NCI-H460 (cell line): ENCODE measurements at places on chromosomes 11 and 22. TPM values are rescaled to one million over a fixed set of nuclear protein-coding genes. Genes with fewer than 3 reads are reported as not detected.

Gene CDKN1C
- total RNA-seq = 0.25 and 0.32 TPM in 2 replicates

DNA sequence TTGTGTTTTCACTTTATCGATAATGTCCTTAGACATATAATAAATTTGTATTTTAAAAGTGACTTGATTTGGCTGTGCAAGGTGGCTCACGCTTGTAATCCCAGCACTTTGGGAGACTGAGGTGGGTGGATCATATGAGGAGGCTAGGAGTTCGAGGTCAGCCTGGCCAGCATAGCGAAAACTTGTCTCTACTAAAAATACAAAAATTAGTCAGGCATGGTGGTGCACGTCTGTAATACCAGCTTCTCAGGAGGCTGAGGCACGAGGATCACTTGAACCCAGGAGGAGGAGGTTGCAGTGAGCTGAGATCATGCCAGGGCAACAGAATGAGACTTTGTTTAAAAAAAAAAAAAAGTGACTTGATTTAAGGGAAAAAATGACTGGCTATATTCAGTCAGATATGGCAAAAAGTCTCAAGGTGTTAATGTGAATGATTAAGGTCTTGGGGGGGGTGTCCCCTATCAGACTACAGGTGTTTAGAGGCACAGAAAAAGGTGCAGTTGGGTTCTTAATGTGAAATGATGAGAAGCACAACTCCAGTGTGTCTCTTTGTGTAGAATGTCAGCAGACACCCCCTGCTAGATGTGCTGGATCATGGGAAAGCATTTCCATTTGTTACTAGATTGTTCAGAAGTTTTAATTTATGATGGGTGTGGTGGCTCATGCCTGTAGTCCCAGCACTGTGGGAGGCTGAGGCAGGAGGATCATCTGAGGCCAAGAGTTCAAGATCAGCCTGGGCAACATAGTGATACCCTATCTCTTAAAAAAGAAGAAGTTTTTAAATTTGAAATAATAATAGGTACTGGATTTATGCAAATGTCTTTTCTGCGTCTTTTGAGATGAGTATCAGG lies 17.0 kb downstream of the NEAT1 start:
- DNase-seq = no peak

GRCh38 chr11:30128269-30128932 lies 102.4 kb upstream of the FSHB start:
- peak; percentile 30 for DNase-seq

Gene TESMIN
- total RNA-seq = 3.9 and 5.1 TPM in 2 replicates

Gene DGCR6
- 0.35 and 3.0 TPM in 2 replicates for total RNA-seq

Gene KDM2A
- 15.1 and 18.5 TPM in 2 replicates for total RNA-seq

DNA sequence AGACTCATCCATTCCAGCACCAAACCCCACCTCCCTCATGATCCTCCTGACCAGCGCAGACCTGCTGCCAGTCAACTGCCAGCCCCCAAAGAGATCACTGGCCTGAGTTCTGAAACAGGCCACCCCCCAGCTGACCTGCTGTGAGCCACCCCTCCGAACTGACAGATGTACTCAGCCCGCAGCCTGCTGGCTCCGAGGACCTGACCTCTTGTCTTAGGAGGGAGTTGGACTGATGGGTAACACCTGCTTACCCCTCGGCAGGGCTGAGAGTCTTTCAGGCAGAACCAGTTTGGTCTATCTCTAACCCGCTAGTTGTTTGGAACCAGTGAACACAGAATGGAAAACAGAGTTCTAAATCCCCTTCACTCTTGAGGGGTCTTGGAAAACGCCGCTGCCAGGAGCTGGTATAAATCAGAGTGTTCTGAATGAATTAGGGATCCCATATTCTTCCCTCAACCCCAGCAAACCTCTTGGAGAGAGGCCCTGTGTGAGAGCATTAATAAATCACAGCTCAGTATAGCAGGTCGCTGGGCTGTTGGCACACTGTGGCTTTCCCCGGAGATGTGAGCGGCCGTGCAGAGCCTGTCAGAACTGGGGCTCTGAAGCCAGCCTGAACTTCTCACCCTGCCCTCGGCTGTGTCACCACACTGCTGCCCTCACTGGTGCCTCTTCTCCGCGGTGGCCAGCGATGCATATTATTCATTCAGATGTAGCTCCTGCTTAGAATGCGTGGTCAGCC lies 165.1 kb upstream of the NCAM1 start:
- DNase-seq = no peak

Gene ANGPTL5
- total RNA-seq = not detected in 2 replicates

DNA sequence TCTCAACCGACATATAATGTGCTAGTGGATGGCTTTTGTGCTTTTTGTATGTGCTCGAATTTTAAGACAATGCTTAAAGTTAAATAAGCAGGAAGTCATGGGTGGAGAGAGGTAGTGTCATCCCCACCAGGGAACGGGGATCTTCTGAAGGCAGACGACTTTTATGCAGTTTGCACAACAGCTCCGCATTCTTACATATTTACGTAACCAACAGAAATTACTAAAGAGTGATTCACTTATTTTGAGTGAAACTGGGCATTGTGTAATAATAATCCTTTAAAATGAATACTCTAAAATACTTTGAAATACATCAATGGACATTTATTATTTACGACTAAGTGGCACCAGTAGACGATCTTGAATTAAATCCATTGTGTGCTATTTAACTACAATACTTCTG lies 305.1 kb downstream of the CNTN5 start:
- peak; percentile 75 for DNase-seq

- no peak for DNase-seq
Observed at GRCh38 chr11:89203814-89204213, 26.1 kb downstream of the TYR start.

- DNase-seq = peak; percentile 54
Observed at GRCh38 chr22:46563381-46564083, 26.1 kb upstream of the CELSR1 start.

DNA sequence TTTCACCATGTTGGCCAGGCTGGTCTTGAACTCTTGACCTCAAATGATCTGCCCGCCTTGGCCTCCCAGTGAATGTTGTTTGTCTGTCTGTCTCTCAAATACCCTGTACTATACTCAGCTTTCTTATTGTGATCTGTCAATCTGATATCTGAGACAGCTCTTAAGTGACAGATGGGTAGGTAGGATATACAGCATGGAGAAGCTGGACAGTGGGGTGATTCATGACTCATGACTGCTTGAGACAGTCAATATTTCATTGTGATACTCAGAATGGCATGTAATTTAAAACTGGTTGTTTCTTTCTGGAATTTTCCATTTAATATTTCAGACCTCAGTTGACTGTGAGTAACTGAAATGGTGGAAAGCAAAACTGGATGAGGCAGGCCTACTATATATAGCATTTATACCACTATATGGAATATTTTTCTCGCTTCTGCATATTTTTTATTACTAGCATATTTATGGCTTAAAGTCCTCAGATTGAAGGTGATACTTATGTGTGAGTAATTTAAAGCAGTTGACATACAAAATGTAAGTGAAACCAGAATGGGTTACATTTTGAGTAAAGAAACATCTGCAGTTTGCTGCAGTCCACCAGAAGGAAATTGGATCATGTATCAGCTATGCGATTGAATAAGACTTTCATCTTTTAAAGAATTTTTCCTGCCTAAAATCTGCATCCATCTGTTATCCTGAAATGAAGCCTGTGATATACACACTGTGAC lies 22.3 kb downstream of the ARHGAP42 start:
- DNase-seq = no peak

DNA sequence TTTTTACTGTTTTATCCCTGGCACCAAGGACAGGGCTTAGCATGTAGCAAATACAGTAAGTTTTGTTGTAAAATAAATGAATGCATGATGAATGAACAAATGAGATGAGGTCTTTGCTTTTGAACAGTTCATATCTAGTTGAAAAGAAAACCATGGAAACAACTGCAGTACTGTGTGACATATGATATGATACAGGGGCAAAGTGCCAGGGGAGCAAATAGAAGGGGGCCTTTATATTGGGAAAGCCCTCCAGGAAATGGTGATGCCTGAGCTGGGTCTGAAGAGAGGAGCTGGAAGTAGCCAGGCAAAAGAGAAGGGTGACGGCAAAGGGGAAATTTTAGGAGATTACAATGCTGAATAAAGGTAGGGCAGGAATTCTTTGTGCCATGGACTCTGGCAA lies 63.8 kb upstream of the UCP3 start:
- no peak for DNase-seq

- DNase-seq = no peak
Observed at GRCh38 chr11:9302448-9302847, 11.9 kb downstream of the TMEM41B start.

DNA sequence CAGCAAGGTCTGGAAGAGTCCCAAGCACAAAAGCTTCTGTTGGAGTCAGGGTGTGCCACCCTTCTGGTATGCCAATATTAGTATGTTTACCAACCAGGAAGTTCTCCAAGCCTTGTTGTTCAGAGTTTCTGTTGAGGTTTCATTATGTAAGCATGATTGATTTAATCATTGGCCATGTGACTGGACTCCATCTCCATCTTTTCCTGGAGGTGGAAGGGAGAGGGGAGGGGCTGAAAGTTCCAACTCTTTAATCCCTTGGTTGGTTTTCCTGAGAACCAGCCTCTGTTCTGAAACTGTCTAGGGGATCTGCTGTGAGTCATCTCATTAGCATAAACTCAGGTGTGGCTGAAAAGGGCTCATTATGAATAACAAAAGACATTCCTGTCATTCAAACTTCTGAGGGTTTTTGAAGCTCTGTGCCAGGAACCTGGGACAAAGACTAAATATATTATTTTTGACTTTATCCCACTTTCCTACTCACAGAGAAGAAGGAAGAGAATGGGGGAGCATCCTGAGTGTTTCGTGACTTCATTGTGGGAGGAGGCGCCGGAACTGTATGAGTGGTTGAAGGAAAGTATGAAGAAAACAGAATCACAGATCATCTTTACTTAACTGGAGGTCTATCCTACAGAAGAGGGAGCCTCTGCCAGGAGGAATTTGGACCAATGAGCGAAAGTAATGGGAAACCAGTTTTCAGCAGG lies 138.2 kb downstream of the NECTIN1 start:
- DNase-seq = no peak

- DNase-seq = no peak
Observed at GRCh38 chr11:88117281-88117858, 57.9 kb downstream of the RAB38 start.

Gene NRGN
- not detected in 2 replicates for total RNA-seq

- DNase-seq = no peak
Observed at GRCh38 chr22:41544671-41545476, 604 bp upstream of the POLR3H start.

Gene P4HA3
- total RNA-seq = 6.7 and 7.4 TPM in 2 replicates

DNA sequence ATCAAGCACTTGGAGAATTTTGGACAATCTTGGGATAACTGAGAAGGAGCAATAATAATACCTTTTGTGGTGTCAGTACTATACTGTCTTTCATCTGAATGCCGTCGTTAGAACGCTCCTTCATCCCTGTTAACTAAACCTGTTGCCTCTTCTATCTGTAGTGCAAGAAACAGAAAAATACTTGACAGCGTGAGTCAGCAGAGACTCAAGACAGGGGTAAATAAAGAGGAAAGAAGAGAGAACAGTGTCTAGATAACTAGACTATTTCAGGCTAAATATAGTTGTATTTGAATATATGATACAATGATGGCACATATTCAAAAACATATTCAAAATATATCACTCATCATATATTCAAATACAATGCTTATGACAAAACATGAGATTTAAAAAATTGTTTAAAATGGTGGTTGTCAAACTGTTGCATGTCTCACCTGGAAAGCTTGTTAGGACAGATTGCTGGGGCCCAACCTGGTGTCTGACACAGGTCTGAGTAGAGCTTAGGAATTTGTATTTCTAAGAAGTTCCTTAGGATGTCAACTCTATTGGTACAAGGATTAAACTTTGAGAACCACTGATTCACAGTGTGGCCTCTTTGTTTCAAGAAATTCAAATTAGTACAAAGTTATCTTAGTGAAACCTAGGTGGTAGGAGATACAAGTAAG lies 17.4 kb downstream of the OOSP4A start:
- DNase-seq = no peak

- DNase-seq = no peak
Observed at GRCh38 chr11:214083-214482, 6.6 kb downstream of the RIC8A start.

DNA sequence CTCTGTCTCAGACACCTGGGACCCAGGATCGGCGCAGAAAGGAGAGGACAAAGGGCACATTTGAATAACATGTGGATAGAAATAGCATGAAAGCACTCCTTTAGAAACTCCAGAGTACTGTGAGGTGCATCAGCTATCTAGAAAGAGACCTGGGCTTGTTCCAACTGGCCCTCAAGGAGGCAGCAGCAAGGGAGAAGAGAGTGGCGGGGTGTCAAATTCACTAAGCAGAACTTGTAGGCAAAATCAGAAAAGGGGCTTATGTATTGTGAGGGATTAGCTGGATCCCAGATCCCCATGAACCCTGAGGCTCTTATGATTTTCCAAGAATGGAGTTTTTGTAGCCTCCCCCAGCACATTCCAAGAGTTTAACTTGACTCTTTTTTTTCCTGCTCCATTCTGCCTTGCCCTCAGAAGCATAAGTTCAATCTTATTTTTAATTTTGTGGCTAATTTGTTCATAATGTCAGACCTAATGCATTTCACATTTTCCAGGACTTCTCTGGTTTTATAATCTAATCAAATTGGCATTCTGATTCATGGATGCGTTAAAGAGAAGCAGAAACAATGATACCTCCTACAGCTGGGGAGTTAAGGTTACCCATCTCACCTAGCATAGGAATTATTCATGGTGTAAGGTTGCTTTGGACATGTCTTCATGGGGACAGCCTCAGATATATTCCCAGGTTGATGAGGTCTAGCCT lies 33.6 kb downstream of the USH1C start:
- no peak for DNase-seq

GRCh38 chr11:128572965-128573364 lies 14.4 kb downstream of the ETS1 start:
- no peak for DNase-seq

DNA sequence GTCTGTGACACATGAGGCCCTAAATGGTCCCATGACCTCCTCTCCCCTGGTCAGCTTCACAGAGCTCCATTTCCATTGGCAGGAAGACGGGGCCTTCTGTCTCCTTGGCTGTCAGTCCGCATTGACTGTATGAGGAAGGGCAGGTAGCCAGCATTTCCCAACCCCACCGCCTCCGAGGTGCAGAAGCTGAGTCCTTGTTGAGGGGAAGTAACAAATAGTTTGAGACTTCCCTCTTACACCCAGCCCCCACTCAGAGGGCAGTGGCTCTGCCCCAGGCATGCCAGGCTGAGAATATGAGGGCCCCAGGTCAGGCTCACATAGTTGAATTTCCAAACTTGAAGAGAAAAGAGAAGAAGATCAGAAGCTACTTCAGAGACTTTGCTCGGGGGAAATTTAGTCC lies 611.1 kb downstream of the BRD1 start:
- DNase-seq = no peak

GRCh38 chr11:57638005-57638781 lies 11.5 kb downstream of the YPEL4 start:
- peak; percentile 81 for DNase-seq

- no peak for DNase-seq
Observed at GRCh38 chr22:37302674-37303555, 20.6 kb downstream of the CYTH4 start.

Gene ARHGEF17
- total RNA-seq = 3.7 and 4.0 TPM in 2 replicates
